Sigmoid colon (tissue), 7 donors: ENCODE measurements at places on chromosomes 5 and 9. TPM values are rescaled to one million over a fixed set of nuclear protein-coding genes. Genes with fewer than 3 reads are reported as not detected.

Gene FLT4
- 0.60 TPM for polyA plus RNA-seq

Gene SPEF2
- 0.92 TPM for polyA plus RNA-seq

Gene MCTP1
- polyA plus RNA-seq: 2.1 TPM

Gene IL5
- not detected for polyA plus RNA-seq

Gene TENT4A
- 3.2 TPM for polyA plus RNA-seq

Gene PRUNE2
- 8.4 TPM for polyA plus RNA-seq

Gene PCDHA13
- polyA plus RNA-seq: not detected

Gene PCDHA1
- not detected for polyA plus RNA-seq

Gene MUSK
- 2.3 TPM for polyA plus RNA-seq

Gene MRPS27
- 23.1 TPM for polyA plus RNA-seq

Gene PCDH1
- 11.8 TPM for polyA plus RNA-seq

Gene PELO
- 3.9 TPM for polyA plus RNA-seq

Gene TXNDC8
- polyA plus RNA-seq: not detected

Gene CDH6
- not detected for polyA plus RNA-seq

Gene TRAF1
- polyA plus RNA-seq: 0.46 TPM

Gene PANK3
- polyA plus RNA-seq: 17.4 TPM

Gene GLRA1
- not detected for polyA plus RNA-seq

Gene DNAJA1
- 59.5 TPM for polyA plus RNA-seq

Gene GKAP1
- polyA plus RNA-seq: 6.0 TPM

Gene PCDHB7
- 0.28 TPM for polyA plus RNA-seq

Gene DMRT2
- polyA plus RNA-seq: 2.1 TPM

Gene PCDHB14
- not detected for polyA plus RNA-seq

Gene CYLC2
- not detected for polyA plus RNA-seq
